ENCODE measurements at places on chromosomes 12 and 14.

DNA sequence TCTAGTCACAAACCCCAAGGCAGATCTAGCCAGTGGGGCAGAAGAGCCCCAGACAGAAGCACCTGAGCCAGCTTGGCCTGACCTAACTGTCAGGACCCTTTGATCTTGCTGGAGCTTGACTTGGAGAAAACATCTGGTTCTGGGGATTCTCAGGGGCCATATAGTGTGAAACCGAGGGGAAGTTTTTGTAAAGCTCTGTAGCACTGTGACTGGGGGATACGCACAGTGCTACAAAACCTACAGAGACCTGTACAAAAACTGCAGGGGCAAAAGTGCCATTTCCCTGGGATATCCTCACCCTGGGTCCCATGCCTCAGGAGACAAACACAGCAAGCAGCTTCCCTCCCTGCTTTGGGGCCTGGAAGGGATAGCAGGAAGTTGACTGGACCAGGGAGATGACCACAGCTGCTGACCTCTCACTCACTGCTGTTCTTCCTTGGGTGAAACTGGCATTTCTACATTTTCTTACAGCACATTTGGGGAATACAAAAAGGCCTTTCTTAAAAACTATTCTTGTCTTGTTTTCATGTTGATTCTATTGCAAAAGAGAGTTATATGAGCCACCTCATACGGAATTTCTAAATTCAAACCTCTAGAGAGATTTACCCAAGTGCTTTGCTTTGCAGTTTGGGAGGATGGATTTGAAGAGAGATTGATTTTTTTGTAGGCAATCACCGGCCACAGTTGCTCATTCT is 140.0 kb downstream of the DAD1 start:
- DNase-seq = no peak

GRCh38 chr12:100954118-100954517 is 159.5 kb downstream of the ANO4 start:
- no peak for DNase-seq

DNA sequence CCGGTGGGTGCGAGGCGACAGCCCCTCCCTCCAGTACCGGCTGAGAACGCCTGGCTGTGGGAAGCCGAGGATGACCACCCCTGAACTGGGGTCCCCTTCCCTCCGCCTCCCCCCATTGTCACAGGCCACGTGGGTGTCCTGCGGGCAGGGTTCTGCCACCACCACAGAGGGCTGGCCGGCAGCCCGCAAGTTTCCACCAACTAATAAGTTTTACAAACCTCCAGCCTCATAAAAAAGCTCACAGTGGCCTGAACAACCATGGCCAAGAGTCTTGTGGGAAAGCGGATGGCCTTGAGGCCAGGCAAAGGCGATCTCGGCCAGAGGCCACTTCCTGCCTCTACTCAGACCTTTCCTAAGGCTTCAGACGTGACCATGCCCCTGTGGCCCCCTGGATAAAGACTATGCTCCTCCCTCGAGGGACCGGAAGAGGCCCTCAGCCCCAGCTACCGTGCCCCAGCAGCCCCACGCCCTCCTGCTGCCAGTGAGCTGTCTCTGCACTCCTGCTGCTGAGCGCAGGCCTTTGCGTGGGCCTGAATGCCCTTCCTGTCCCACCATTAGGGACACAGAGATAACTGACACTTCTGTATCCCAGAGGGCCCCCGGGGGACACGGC is 46.1 kb upstream of the DLK1 start:
- DNase-seq = no peak

- DNase-seq = no peak
These were observed 1.5 kb upstream of the EP400 start for GRCh38 chr12:131948166-131948712.

GRCh38 chr12:69906411-69907216 is 81.6 kb downstream of the MYRFL start:
- DNase-seq = no peak

DNA sequence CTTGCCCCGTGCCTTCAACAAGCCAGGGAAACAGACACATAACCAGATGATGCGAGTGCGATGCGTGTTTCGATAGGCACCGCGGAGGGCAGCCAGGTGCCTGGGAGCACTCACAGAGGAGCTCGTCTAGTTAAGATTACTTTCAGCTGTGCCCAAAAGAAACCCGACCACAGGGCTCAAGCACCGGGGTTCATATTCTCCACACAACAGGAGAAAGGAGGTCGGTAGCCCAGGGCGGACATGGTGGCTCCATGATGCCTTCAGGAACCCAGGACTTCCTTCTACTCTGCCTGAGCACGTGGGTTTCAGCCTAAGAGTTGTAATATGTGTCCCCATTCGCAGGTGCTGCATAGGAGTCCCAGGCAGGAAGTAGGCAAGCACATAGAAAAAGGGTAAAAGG is 53.7 kb upstream of the DDX11 start:
- no peak for DNase-seq

DNA sequence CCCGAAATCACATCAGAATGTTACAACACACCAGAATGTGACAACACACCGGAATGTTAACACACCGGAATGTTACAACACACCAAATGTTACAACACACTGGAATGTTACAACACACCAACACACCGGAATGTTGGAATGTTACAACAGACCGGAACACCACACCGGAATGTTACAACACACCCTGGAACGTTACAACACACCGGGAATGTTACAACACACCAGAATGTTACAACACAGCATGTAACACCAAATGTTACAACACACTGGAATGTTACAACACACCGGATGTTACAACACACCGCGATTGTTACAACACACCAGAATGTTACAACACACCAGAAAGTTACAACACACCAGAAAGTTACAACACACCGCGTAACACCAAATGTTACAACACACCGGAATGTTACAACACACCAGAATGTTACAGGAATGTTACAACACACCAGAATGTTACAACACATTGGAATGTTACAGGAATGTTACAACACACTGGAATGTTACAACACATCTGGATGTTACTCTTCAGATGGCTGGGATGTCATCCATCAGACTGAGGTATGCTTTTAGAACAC is 21.1 kb downstream of the CHFR start:
- DNase-seq = no peak

DNA sequence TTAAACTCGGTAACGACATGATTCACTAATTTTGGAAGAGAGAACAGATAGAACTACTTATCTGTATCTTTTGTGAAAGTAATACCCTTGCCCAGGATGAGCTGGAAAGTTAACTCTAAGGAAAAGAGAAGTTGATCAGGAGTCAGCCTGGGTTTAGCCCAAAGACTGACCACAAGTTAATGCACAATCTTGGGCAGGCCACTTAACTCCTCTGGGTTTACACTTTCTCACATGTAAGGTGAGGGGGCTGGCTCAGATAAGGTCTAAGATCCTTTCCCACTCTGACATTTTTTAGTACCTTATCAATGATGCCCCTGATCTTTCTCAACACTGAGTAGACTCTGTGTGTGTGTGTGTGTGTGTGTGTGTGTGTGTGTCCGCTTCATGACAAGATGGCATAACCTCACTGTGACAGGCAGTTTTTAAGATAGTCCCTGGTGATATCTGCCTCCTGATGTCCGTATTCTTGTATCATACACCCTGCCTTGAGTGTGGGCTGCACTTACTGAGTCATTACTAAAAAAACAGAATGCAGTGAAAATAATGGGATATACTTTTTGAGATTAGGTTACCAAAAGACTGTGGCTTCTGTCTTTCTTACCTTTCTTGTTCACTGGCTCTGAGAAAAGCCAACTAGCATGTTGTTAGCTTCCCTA is 56.2 kb upstream of the CCDC198 start:
- DNase-seq = no peak

GRCh38 chr12:46304070-46304469 is 35.2 kb upstream of the SLC38A1 start:
- no peak for DNase-seq

- no peak for DNase-seq
These were observed 136.9 kb downstream of the EGLN3 start for GRCh38 chr14:33814010-33814409.
